ENCODE measurements at places on chromosomes 2 and 18. TPM values are rescaled to one million over a fixed set of nuclear protein-coding genes. Genes with fewer than 3 reads are reported as not detected.

DNA sequence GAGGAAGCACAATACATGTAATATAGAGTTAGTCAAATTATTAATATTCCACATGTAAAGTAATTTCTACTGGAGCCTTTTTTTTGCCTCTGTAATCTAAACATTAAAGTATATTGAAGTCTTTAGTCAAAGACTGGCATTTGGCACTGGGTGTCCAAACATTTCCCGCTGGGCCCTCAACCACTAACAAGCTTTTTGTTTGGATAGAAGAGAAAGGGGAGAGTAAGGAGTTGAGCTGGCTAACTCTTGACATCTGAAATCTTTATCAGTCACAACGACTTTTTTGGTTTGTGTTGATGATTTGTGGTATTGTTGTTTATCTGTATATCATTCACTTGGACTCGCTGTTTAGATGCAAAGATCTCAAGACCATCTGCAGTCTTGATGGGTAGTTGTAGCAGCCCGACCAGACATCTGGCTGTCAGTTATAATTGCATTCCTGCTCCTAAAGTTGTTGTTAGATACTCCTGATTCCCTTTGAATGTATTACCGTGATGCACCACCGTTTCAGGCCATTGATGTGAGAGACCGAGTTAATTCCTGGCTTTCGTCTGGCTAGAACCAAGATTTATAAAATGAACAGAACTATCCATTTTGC, 379.6 kb downstream of the MTX2 start:
- DNase-seq: no peak

STPG4 gene
- not detected for total RNA-seq

INSIG2 gene
- total RNA-seq: 7.5 TPM

NR4A2 gene
- 76.6 TPM for total RNA-seq

DNA sequence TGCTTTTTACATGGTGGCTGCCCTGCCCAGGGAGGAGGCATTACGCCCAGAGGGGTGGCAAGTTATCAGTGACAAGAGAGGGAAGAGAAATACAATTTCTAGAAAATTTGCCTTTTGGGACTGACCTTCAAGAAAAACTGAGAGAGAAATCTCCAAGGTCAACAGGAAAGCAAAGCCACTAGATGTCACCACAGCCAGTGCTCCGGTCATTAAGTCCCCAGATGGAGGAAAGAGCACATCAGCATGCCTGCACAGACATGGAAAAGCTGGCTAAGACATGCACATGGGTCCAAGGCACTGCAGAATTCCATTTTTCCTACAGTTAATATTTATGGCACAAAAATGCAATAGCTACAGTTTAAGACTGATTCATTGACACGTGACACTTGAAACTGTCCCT, 21.0 kb downstream of the FHL2 start:
- DNase-seq: no peak

- no peak for DNase-seq
Measured at GRCh38 chr2:171402906-171403580, 30.7 kb downstream of the METTL8 start.

GRCh38 chr2:128606837-128607236, 288.2 kb upstream of the HS6ST1 start:
- DNase-seq: no peak

OTOS gene
- total RNA-seq: not detected

DNA sequence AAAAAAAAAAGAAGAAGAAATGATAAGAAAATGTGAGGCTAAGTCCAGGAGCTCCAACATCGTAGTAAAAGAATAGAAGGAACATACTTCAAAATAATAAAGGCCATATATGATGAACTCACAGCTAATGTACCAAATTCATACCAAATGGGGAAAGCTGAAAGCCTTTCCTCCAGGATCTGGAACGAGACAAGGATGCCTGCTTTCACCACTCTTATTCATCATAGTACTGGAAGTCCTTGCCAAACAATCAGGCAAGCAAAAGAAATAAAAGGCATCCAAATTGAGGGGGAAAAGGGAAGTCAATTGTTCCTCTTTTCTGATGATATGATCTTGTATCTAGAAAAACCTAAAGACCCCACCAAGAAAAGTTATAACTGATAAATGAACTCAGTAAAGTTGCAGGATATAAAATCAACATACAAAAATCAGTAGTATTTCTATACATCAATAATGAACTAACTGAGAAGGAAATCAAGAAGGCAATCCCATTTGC, 170.6 kb downstream of the METTL4 start:
- no peak for DNase-seq

DNA sequence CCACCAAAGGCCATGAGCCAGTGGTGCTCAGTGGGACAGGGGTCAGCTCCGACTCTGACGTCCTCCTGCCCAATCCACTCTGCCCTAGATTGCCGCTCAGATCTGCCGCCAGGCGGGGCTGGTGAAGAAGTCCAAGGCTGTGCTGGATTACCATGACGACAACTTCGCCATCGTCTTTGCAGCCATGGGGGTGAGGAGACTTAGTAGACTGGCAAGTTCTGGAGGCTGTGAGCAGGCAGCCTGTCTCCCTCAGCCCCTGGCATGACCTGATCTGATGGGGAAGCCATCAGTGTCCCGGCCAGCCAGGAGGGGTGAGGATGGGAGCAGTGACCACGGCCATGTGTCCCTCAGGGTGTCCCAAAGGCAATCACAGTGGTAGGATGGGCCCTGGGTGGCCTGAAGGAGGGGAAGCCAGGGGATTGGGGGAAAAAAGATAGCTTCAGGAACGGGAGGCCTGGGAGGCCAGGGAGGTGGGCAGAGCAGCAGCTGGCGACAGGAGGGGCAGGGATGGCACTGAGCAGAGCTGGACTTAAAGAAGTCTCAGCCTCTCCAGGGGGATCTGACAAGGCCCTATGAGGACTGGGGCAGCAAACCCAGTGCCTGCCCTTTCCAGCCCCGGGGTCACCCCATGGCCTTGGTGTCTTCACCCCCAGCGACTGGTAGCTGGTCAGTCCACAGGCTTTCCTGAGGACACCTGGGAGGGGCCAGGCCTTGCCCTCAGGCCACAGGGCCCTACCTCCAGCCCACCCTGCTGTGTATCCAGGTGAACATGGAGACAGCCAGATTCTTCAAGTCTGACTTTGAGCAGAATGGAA, 17.4 kb upstream of the ANKRD53 start:
- DNase-seq: peak; percentile 13

DNA sequence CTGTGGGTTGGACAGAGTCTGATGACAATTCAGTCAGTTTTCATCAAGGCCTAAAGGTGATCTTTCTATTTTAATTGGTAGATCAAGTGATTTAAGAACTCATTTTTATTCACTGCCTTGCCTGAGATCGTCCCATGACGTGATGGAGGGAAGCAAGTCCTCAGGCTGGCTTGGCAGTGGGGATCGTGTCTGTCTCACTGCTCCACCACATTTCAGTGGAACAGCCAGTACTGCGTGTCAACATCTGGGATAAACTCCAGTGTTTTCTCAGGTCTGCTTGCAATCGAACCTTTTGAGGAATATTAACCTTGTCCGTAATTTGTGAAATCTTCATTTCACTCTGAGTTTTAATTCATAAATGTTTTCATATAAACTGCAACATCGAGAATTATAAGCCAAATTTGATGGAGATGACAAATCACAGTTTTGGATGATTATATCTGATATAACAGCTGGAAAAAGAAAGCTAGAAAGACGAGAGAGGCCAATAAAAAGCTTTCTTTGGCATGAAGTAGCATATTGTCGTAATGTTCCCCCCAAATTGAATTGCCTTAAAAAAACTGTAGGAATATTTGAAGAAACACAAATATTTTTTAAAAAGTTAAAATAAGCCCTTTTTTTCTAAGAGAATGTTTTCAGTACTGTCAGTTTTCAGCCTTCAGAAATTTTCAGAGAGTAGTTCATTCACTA, 414.7 kb upstream of the SPRED2 start:
- DNase-seq: no peak

SOWAHC gene
- total RNA-seq: 11.9 TPM

TRABD2A gene
- total RNA-seq: 2.4 TPM

STARD6 gene
- total RNA-seq: not detected

- DNase-seq: no peak
Measured at GRCh38 chr2:38925982-38926381, 36.3 kb downstream of the ARHGEF33 start.

DNA sequence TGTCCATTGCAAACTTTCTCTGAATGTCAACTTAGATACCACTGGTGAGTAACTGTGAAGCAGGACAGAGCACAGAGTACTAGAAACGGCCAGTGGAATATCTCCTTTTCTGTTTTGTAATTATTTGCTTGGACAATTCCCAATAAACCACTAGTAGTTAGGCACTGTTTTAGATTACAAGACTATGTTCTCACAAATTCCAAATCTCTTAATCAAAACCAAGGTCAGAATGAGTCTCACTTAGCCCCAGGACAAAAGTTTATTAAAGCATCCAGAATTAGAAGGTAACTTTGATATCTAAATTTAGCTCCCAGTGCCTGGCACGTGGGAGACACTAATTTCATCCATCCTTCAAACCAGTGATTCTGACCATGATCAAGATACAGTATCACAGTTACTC, 89.0 kb downstream of the ZNF521 start:
- no peak for DNase-seq

BMP10 gene
- not detected for total RNA-seq

RAPGEF4 gene
- 189 TPM for total RNA-seq

DNA sequence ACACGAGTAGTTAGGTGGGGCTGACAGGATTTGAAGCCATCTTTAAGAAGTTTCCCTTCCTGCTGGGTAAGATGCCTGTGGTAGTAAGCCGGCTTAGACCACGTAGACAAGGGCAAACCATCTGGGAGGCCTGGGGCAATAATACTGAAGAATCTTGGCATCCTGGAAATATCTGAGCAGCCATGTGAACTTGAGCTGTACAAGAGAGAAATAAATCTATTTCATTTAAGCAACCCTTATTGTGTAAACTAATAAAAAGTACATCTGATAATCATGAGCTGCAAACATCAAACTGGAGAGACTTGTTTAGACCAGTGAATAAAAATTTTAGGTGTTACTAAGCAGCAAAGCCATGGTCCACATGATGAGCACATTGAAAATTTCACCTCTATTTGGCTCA, 11.4 kb upstream of the CETN1 start:
- no peak for DNase-seq

- DNase-seq: no peak
Measured at GRCh38 chr18:74450626-74451025, 6.5 kb downstream of the DIPK1C start.

DNA sequence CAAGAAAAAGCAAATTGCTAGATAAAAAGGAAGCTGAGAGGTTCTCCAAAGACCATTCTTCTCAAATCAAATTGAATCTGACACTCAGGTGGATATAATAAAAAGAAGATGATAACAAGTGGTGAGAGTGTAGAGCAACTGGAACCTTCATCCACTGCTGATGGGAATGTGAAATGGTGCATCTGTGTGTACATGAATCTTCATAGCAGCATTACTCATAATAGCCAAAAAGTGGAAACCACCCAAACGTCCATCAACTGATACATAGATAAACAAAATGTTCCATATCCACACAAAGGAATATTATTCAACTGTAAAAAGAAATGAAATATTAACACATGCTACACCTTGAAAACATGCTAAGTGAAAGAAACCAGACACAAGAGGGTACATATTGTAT, 357.2 kb upstream of the EPHA4 start:
- no peak for DNase-seq

GRCh38 chr18:75280427-75281280, 70.1 kb downstream of the TSHZ1 start:
- no peak for DNase-seq

IL36G gene
- total RNA-seq: not detected

DNA sequence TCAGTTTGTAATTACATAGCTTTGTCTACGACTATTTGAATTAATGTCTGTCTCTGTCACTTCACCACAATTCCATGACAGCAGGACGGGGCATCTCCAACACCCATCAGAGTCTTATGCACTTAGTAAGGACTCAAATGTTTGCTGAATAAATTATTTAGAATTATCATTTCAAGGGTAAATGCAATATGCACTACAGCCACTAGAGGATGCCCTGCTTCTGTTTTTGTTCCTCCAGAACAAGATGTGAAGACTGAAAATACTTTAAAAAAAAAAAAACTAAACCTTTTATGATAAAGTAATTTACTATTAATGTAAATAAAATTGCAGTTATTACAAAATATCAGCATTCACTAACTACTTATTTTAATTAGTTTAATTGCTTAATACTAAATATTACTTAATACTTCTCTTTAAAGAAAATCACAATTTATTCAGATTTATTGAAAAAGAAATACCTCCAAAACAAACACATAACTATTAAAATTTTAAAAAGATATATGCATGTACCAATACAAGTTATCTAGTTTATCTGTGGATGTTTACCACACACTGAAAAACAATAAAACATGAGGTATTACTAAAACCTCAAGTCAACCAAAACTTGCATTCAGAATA, 3.2 kb downstream of the PIGN start:
- DNase-seq: peak; percentile 59

- no peak for DNase-seq
Measured at GRCh38 chr18:68391801-68392200, 323.1 kb downstream of the TMX3 start.

PLB1 gene
- total RNA-seq: 33.6 TPM

GRCh38 chr2:207357216-207357615, 172.5 kb upstream of the CREB1 start:
- DNase-seq: no peak

Measured in adrenal gland (tissue), 19 donors.